IMR-90 (cell line): ENCODE measurements at places on chromosomes 13 and 19. TPM values are rescaled to one million over a fixed set of nuclear protein-coding genes. Genes with fewer than 3 reads are reported as not detected.

SIGLEC12 gene
- not detected in 2 replicates for polyA plus RNA-seq

POLR1G gene
- 8.0 and 8.8 TPM in 2 replicates for polyA plus RNA-seq

ZNF528 gene
- 10.1 and 14.3 TPM in 2 replicates for polyA plus RNA-seq

PDX1 gene
- polyA plus RNA-seq, result not detected in 2 replicates

AP2A1 gene
- 122 and 136 TPM in 2 replicates for polyA plus RNA-seq

LENG9 gene
- 0.69 and 0.94 TPM in 2 replicates for polyA plus RNA-seq

ZNF17 gene
- polyA plus RNA-seq, result 3.6 and 4.3 TPM in 2 replicates

SETDB2 gene
- 2.9 and 4.3 TPM in 2 replicates for polyA plus RNA-seq

PRR20C gene
- polyA plus RNA-seq, result not detected in 2 replicates

C3 gene
- 0.36 and 0.53 TPM in 2 replicates for polyA plus RNA-seq

PSG5 gene
- 75.9 and 84.8 TPM in 2 replicates for polyA plus RNA-seq

ERICH6B gene
- not detected in 2 replicates for polyA plus RNA-seq

SLC25A41 gene
- 0.14 TPM in 1 of 2 replicates, not detected in the other for polyA plus RNA-seq

DZIP1 gene
- 13.1 and 15.9 TPM in 2 replicates for polyA plus RNA-seq

RFX1 gene
- 3.1 TPM in 2 replicates for polyA plus RNA-seq

MYO9B gene
- 77.8 and 91.3 TPM in 2 replicates for polyA plus RNA-seq

SLC6A16 gene
- polyA plus RNA-seq, result 0.76 and 0.89 TPM in 2 replicates

THSD1 gene
- polyA plus RNA-seq, result 10.9 and 12.1 TPM in 2 replicates

C1QTNF9 gene
- 0.21 and 0.22 TPM in 2 replicates for polyA plus RNA-seq

SIAH3 gene
- under 0.01 TPM in 1 of 2 replicates, not detected in the other for polyA plus RNA-seq

ATP7B gene
- 2.2 and 2.9 TPM in 2 replicates for polyA plus RNA-seq

EXOC3L2 gene
- 0.03 TPM in 1 of 2 replicates, not detected in the other for polyA plus RNA-seq

MICOS13 gene
- 48.9 and 80.2 TPM in 2 replicates for polyA plus RNA-seq

DCLK1 gene
- 0.02 TPM in 1 of 2 replicates, not detected in the other for polyA plus RNA-seq

AKT1S1 gene
- polyA plus RNA-seq, result 54.4 and 68.7 TPM in 2 replicates

LHB gene
- not detected in 2 replicates for polyA plus RNA-seq

PLIN4 gene
- polyA plus RNA-seq, result 0.07 and 0.09 TPM in 2 replicates

DHDH gene
- polyA plus RNA-seq, result 0.33 and 0.53 TPM in 2 replicates

CFAP97D2 gene
- not detected in 2 replicates for polyA plus RNA-seq

ZNF541 gene
- polyA plus RNA-seq, result not detected in 2 replicates

PLK5 gene
- polyA plus RNA-seq, result 0.04 TPM in 1 of 2 replicates, not detected in the other

ZNF44 gene
- polyA plus RNA-seq, result 2.6 and 3.5 TPM in 2 replicates
